ENCODE measurements at places on chromosomes 12 and 14.

- DNase-seq, result no peak
Measured at GRCh38 chr14:105927096-105928060, 401.0 kb downstream of the TMEM121 start.

DNA sequence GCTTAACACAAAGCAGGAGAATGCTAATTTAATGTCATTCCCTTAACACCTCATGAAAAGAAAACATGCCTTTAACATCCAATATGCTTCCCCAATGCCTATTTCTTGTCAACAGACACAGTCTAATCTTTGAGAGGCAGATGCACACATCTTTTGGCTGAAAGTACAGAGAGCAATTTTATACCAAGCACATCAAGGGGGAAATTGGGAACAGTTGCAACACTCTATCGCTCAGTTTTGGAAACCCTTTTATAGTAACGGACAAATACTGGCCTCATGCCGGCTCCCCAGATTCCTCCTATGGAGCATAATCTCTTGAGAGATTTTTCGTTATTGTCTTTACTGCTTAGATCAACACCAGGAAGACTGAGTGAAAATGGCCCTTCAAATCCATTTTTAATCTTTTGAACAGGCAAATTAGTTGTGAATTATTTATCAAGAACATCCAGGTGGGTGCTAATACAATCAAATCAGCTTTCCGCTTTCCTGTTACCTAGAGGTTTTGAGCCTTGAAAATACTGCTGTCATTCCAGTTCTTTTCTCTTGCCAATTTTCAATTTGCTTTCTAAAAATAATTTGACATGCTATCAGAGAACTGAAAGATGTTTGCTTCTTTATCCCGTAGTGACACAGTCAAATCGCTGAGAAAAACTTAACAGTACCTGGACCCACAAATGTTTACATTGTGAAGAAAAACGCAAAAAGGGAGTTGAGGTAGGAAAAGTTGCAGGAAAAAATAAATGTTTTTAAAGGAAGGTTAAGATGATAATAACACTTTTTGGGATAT, 60.7 kb upstream of the CAND1 start:
- no peak for DNase-seq

DNA sequence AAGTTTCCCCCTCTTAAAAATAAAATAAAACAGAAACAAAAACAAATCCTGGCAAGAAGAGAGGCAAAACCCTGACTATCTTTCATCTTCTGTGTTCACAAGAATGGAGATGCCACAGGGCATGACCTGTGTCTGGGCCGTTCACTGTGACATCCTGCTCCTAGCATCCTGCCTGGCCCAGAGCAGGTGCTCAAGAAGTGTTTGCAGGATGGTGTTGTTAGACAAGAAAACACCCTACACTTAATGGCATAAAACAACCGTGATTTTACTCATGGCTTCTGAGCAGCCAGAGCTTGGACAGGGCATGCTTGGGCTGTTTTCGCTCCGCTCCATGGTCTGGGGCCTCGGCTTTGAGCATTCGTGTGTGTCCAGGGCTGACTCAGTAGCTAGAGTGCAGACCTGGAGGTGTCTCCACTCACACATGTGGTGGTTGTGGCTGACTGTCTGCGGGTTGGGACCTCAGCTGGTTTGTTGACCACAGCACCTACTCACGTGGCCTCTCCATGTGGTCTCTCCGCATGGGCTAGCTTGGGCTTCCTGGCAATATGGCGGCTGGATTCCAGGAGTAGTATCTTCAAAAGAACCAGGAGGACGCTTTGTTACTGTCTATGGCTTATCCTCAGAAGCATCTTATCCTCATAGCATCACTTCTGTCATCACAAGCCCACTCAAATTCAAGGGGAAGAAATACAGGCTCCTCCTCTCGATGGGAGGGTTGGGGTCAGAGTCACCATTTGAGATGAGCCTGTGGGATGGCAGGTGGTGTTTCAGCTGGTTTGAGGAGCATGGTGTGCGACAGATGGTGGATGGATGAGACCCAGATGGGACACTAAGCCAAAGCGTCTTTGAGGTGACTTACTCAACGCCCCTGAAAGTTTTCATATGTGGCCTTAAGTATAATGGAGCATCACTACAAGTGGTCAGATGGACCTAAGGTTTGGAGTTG, 33.2 kb upstream of the FZD10 start:
- no peak for DNase-seq

DNA sequence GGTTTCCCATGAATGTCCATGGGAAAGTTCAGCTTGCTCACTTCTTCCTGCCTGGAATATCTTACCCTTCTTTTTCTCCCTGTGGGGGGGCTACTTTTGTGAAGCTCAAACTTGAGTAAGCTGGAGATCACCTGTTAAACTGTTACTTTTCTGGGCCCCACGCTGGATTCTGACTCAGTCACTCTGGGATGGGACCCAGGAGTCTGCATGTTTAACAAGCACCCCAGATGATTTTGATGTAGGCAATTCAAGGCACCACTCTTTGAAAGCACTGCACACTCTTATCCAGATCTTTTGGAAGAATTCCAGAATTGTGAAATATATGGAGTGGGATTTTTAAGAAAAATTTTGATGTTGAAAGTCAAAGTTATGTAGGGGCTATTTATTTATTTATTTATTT, 46.3 kb upstream of the IGF1 start:
- DNase-seq, result no peak

DNA sequence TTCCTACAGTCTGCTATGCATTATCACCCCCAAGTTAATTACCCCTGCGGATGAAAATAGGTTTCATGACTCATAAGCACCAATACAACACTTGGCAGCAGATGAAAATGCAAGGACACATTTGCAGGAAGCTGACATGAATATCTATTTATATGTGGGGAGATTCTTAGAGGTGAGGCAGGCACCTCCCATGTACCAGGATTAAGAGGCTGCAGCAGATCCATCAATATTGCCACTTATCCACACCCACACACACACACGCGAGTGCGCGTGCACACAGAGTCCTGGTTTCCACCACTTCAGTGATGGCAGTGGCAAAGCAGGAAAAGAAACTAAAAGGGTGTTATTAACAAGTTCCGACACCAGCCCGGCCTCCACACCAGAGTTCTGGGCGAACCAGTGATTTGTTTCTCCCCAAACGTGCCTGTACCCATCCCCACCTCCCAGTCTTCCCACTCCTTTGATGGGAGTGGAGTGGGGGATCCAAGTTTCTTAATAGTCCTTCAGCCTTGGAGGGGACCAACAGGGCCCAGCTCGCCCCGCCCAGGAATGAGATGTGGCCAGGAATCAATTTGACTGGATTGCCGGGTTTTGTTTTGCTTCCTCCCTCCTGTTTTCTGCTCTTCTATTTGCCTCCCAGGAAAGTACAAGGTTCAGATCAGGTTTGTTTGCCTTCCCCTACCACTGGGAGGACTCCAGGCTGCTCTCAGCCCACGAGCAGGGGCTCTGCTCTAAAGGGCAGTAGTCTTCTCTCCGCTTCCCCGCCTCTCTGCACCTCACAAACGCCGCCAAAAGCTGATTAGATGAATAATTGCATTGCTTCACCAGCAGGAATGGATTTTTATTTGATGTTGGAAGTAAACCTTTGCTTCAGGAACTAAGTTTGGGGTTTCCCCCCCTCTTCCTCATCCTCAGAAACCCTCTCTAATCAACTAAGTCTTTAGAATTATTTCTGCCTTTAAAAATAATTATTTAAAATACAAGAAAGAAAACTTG, 5.2 kb downstream of the IRF2BPL start:
- no peak for DNase-seq

GRCh38 chr14:80959496-80959895, 4.1 kb downstream of the TSHR start:
- peak; percentile 59 for DNase-seq

Data from CD4-positive, alpha-beta T cell treated with Interferon gamma for 1 hour (primary cell).